T-helper 2 cell (primary cell): ENCODE measurements at places on chromosomes 11 and 22.

DNA sequence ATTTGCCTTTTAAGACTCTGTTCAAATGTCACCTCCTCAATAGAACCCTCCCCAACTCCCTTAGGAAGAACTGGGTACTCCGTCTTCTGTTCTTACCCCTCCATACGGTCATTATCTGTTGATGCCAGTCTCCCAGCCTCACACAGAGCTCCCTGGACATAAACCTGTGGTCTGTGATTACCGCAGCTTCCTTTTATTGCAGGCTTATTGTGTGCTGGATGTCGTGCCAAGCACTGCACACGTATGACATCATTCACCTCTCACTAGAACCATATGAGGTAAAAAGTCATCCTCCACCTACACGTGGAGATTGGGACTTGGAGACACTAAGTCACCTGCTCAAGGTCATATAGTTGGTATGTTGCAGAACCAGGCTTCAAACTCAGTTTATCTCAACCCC lies 15.3 kb downstream of the PTPN5 start:
- DNase-seq, result no peak

DNA sequence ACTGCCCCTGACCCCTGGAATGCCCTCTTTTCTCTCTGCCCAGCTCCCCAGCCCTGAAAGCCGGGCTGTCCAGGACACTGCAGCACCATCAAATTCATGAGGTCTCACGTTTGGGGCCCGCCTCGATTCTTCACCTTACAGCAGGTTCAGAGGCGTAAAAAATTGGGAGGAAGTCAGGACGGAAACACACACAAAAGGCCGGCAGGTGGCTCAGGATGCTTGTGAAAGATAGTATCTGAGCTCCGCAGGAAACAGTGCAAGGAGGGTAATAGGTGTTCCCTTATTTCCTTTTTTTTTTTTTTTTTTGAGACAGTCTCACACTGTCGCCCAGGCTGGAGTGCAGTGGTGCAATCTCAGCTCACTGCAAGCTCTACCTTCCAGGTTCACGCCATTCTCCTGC lies 4.1 kb downstream of the RFPL2 start:
- DNase-seq, result no peak

DNA sequence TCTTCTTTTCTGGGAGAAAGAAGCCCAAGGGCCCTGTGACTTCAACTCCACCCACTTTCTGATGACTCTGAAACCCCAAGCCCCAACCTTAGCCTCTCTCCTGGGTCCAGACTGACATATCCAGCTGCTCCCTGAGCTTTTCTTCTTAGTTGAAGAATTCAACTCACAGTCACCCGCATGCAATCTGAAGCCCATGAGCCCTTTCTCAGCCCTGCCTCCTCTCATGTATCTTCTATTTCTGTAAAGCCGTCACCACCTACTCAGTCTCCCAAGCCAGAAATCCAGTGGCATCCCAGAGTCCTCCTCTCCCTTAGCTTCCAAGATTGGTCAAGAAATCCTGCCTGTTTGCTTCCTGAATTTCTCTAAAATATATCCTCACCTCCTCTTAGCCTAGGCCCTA lies 7.1 kb upstream of the TMA7B start:
- no peak for DNase-seq

GRCh38 chr11:71999798-72000197 lies 1.1 kb downstream of the IL18BP start:
- DNase-seq, result no peak

- DNase-seq, result no peak
Observed at GRCh38 chr11:35424157-35424940, 5.0 kb upstream of the SLC1A2 start.

GRCh38 chr22:28425211-28425610 lies 254.4 kb downstream of the TTC28 start:
- DNase-seq, result no peak

GRCh38 chr11:31805629-31806185 lies 5.4 kb downstream of the PAX6 start:
- DNase-seq, result no peak

- DNase-seq, result no peak
Observed at GRCh38 chr11:119344291-119345010, 2.1 kb downstream of the MFRP start.

GRCh38 chr22:23457380-23457985 lies 122.6 kb downstream of the IGLL1 start:
- DNase-seq, result no peak

GRCh38 chr11:60310407-60310998 lies 16.6 kb upstream of the MS4A6E start:
- DNase-seq, result no peak

DNA sequence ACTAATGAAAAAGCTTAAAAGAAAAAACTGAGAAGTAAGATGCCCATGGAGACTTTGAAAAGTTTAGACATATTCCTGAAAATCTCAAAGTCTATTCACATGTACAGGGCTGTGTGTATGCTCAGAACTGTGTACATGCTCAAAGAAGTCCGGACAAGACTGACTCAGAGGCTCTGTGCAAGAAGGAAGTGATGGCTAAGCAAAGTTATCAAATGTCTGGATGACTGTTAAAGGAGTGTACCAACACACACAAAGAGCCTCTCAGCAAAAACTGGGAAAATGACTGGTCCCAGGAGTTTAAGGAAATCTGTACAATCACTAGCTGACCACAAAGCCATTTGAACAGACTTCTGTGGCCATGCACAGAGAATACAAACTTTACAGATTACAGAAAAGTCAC lies 33.1 kb upstream of the ARHGAP32 start:
- DNase-seq, result no peak

DNA sequence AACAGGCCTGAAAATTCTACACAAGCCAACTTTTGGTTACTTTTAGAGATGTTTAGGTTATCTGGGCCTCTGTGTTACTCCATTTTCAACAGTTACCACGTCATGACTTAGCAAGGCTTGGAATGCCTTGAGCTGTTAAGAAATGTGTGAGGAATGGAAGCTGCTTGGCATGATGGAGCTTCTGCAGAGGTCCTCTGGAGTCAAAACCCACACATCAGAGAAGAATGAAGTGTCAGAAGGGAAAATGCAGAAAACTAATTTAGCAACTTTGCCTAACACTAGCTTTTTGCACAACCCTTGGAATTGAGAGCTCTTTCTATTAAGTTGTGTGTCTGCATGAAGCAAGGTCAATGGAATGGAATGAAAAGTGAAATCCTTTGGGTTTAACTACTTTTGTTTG lies 27.4 kb downstream of the FAT3 start:
- DNase-seq, result no peak

DNA sequence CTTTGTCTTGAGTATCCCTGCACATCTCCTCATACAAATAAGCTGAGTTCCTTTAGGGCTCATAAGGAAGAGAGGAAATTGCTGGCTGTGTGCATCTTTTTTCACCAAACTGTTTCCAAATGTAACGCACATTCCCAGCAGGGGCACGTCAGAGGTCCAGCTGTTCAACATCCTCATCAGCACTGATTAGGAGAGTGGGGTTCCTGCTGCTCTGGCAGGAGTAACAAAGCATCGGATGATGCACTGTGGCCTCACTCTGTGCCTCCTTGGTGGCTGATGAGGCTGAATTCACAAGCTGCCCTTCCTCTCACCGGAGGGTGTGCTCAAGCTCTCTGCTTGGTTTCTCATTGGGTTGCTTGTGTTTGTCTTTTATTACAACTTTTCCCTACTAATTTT lies 35.5 kb upstream of the SLC25A1 start:
- DNase-seq, result no peak

DNA sequence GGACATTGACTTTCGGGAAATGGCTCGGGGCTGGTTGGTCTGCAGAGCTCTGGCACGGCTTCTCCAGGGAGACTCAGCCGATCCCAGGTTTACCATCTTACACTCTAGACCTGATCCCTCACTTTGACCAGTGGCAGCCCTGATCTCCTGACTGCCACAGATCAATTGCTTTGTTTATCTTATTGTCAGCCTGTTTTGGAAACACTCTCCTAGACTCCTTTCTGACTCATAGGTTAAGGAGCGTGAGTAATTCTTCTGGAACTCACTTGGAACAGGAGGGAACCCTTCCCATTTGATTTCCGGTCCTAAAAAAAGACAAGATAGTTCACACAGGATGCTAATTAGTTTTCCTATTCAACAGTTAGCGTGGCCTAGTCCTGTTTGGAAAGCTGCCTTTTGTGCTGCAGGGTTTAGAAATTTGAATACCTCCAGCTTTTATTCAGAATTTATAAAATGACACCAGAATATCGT lies 16.0 kb upstream of the BMAL1 start:
- DNase-seq, result no peak

- DNase-seq, result no peak
Observed at GRCh38 chr11:123116486-123116885, 54.5 kb upstream of the HSPA8 start.

- DNase-seq, result no peak
Observed at GRCh38 chr11:43217849-43218248, 93.9 kb upstream of the API5 start.

GRCh38 chr11:20156280-20156875 lies 3.9 kb downstream of the DBX1 start:
- DNase-seq, result no peak

GRCh38 chr11:77302752-77303151 lies 1.3 kb upstream of the GDPD4 start:
- DNase-seq, result no peak
